Gastrocnemius medialis (tissue), 4 donors: ENCODE measurements at places on chromosomes 7 and 10.
A peak's percentile ranks its signal among the peaks of the same experiment; 100 is the strongest.

- H3K36me3 ChIP-seq, result no peaks in the 10 kb centered on the region
- H3K27ac ChIP-seq, result no peak overlapping the region
- no peak overlapping the region for H3K4me3 ChIP-seq
- H3K4me1 ChIP-seq, result peaks cover 35% of the 10 kb centered on the region
- DNase-seq, result no peak
- no peaks in the 10 kb centered on the region for H3K27me3 ChIP-seq
Measured at GRCh38 chr10:77442699-77443189, 194.9 kb downstream of the KCNMA1 start.

- no peak overlapping the region for H3K4me3 ChIP-seq
- DNase-seq, result no peak
- no peaks in the 10 kb centered on the region for H3K27me3 ChIP-seq
- no peaks in the 10 kb centered on the region for H3K36me3 ChIP-seq
- no peaks in the 10 kb centered on the region for H3K4me1 ChIP-seq
- H3K27ac ChIP-seq, result no peak overlapping the region
Measured at GRCh38 chr7:41786944-41787343, 84.1 kb upstream of the INHBA start.

DNA sequence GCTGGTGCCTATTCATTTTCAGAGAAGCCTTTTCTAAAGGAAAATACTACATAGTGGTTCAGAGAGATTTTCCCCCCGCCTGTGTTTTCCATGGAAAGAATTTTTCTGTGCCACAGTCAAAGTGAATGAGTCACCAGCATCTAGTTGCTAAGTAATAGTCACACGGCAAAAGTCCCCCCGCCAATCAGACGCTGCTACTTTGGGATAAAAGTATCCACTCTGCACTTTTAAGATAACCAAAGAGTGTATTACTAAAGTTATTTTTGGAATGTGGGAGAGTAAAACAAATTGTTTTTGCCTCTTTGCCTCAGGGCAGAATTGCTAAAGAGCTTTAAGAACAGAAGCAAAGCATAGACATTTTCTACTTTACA, 23.5 kb downstream of the ABLIM1 start:
- DNase-seq, result no peak
- H3K4me1 ChIP-seq, result peaks cover 37% of the 10 kb centered on the region
- peak overlapping the region; percentile 33 for H3K27ac ChIP-seq
- peaks cover 29% of the 10 kb centered on the region for H3K27me3 ChIP-seq

DNA sequence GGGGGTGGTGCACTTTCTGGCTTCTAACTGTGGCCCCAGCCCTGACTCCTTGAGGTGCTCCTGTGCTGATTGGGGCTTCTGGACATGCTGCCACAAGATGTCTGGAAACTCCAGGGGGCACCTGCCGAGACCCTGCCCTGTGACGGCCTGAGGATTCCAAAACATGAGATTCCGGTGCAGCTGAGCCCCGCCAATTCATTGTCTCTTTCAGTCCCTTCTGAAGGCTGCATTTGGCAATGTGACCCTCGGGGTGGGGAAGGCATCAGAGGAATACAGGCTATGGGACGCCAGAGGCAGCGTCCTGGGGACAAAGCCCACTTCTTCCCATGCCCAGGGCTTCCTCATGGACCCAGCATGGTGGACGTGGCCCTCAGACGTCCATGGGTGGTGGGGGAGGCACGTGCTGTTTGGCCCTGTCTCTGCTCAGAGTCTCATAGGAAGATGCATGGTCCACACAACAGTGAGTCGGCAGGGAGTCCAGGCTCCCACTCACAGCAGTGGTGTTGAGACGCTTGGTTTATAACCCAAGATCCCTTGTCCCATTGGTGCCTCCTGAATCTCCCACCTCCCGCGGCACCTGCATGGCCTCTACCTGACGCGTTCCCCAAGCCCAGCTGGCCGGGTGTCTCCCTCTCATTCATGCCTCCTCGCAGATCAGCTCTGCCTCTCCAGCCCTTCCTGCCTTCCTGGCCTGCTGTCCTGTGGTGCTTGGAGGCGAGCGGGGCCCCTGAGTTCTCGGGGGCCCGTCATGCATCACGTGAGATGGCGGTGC, 129.9 kb downstream of the WDR37 start:
- H3K27ac ChIP-seq, result no peak overlapping the region
- no peaks in the 10 kb centered on the region for H3K27me3 ChIP-seq
- H3K36me3 ChIP-seq, result no peaks in the 10 kb centered on the region
- no peak overlapping the region for H3K4me3 ChIP-seq
- no peak for DNase-seq
- no peaks in the 10 kb centered on the region for H3K4me1 ChIP-seq

- no peak overlapping the region for H3K4me3 ChIP-seq
- no peak overlapping the region for H3K27ac ChIP-seq
Measured at GRCh38 chr10:99921948-99922347, 87.8 kb downstream of the DNMBP start.

- DNase-seq, result no peak
- no peaks in the 10 kb centered on the region for H3K27me3 ChIP-seq
- peaks cover 31% of the 10 kb centered on the region for H3K4me1 ChIP-seq
- peak overlapping the region; percentile 96 for H3K27ac ChIP-seq
- no peaks in the 10 kb centered on the region for H3K36me3 ChIP-seq
Measured at GRCh38 chr10:44956717-44957706, 2.6 kb upstream of the RASSF4 start.

DNA sequence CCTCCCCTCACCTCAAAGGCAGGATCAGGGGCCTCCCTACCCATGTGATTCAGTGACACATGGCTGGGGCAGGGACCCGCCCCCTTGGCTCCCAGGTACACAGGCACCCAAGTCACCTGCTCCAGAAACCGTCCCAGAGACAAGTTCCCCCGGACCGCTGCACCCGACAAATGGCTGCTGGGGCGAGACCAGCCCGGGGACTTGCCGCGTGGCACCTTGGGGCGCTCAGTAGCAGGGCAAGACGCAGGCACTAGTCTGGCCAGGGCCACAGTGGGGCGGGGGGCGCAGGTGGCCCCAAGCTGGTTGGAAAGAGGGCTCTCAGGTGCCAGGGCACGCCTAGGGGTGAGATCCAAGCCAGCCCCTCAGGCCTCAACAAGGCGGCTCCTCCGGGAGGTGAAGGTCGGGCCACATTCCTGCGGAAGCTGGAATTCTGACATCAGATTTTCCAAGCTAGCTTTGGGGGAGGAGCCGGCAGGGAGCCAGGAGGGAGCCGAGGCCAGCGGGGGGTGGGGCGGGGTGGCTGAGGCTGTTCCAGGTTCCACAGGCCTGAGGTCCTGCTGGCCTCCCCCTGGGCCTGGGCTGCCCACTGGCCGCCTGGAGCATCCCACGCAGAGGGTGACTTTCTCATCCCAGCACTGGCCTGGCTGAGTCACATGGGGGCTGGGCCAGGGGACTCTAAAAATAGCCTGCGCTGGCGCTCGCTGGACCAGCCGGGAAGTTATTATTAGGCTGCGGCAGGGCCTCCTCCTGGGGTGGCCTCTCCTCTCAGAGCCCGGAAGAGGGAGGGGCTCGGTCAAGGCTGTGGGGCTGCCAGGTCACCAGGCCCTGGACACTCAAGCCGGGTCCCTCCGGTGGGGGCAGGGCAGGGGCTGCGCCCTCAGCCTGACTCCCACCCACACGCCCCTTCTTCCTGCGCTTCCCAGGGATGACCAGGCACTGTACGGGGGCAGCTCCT, 20.5 kb upstream of the INPP5A start:
- no peaks in the 10 kb centered on the region for H3K36me3 ChIP-seq
- peak; percentile 97 for DNase-seq
- no peaks in the 10 kb centered on the region for H3K27me3 ChIP-seq
- peak overlapping the region; percentile 86 for H3K27ac ChIP-seq
- H3K4me3 ChIP-seq, result peak overlapping the region; percentile 32

GRCh38 chr7:54917613-54918391, 101.0 kb upstream of the EGFR start:
- no peak for DNase-seq
- no peaks in the 10 kb centered on the region for H3K4me1 ChIP-seq
- H3K27ac ChIP-seq, result no peak overlapping the region
- no peak overlapping the region for H3K4me3 ChIP-seq
- H3K27me3 ChIP-seq, result no peaks in the 10 kb centered on the region
- no peaks in the 10 kb centered on the region for H3K36me3 ChIP-seq

- no peak overlapping the region for H3K4me3 ChIP-seq
- DNase-seq, result no peak
- no peaks in the 10 kb centered on the region for H3K36me3 ChIP-seq
- peaks cover 14% of the 10 kb centered on the region for H3K4me1 ChIP-seq
Measured at GRCh38 chr7:130092598-130092997, 22.3 kb downstream of the KLHDC10 start.

- no peaks in the 10 kb centered on the region for H3K27me3 ChIP-seq
- H3K4me1 ChIP-seq, result peaks cover 24% of the 10 kb centered on the region
- H3K27ac ChIP-seq, result no peak overlapping the region
- no peak overlapping the region for H3K4me3 ChIP-seq
- H3K36me3 ChIP-seq, result no peaks in the 10 kb centered on the region
Measured at GRCh38 chr10:24556750-24557742, 166.6 kb downstream of the ARHGAP21 start.

GRCh38 chr7:41142904-41143473, 559.9 kb downstream of the INHBA start:
- H3K27ac ChIP-seq, result no peak overlapping the region
- DNase-seq, result no peak
- no peaks in the 10 kb centered on the region for H3K4me1 ChIP-seq
- H3K27me3 ChIP-seq, result no peaks in the 10 kb centered on the region
- no peak overlapping the region for H3K4me3 ChIP-seq
- no peaks in the 10 kb centered on the region for H3K36me3 ChIP-seq

GRCh38 chr10:3924344-3924743, 139.3 kb upstream of the KLF6 start:
- DNase-seq, result no peak
- no peaks in the 10 kb centered on the region for H3K27me3 ChIP-seq
- H3K4me3 ChIP-seq, result no peak overlapping the region
- H3K36me3 ChIP-seq, result no peaks in the 10 kb centered on the region

- H3K27me3 ChIP-seq, result no peaks in the 10 kb centered on the region
- no peak overlapping the region for H3K27ac ChIP-seq
- H3K36me3 ChIP-seq, result no peaks in the 10 kb centered on the region
- H3K4me1 ChIP-seq, result no peaks in the 10 kb centered on the region
Measured at GRCh38 chr10:16986082-16986405, 143.6 kb downstream of the CUBN start.

- H3K4me1 ChIP-seq, result no peaks in the 10 kb centered on the region
- H3K27me3 ChIP-seq, result no peaks in the 10 kb centered on the region
- H3K4me3 ChIP-seq, result no peak overlapping the region
- no peak overlapping the region for H3K27ac ChIP-seq
- no peak for DNase-seq
- peaks cover 36% of the 10 kb centered on the region for H3K36me3 ChIP-seq
Measured at GRCh38 chr10:113718969-113719822, 32.3 kb upstream of the PLEKHS1 start.

DNA sequence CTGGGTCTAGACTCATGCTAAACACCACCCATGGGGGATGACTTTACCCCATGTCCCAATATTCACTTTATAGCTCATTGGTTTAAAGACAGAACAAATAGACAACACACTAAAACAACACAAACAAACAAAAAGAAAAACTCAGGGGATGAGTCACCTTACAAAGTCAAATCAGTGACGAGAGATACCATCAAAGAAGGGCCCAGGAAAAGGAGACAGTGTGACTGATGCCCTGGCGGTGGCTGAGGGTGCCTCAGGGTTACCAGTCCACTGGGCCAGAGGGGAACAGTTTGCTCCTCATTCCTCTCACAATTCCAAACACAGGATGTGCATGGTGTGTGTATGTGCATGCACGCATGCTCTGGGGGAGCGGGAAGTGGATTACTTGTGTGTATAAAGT, 171.3 kb upstream of the PRKCQ start:
- H3K27me3 ChIP-seq, result no peaks in the 10 kb centered on the region
- DNase-seq, result no peak
- no peaks in the 10 kb centered on the region for H3K36me3 ChIP-seq
- no peak overlapping the region for H3K27ac ChIP-seq
- H3K4me1 ChIP-seq, result peaks cover 43% of the 10 kb centered on the region

DNA sequence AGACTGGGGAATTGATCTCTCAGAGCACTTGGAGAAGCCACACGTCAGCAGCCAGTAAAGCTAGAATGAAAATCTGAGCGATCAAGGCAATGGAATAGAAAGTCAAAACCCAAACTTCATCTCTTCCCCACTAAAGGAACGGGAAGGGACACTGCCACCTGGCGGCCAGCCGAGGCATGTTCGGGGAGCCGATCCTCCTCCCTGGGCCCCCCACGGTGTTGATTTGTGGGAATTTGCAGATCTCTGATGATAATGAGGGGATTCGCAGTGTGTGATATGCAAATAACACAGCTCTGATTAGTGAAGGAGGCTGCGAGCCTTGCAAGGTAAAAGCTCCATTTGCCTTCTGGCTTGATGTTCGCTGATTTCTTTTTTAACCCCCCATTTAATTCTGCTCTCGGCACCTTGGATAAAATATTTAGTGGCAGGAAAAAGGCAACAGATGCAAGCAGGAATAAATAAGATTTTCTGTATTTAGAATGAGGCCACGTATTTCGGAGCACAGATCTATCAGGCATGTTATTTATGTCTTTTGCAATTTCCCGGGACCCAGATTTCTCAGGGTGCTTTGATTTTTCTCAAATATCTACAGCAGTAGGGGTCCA, 258.6 kb downstream of the PAXIP1 start:
- no peak overlapping the region for H3K27ac ChIP-seq
- no peaks in the 10 kb centered on the region for H3K27me3 ChIP-seq
- no peaks in the 10 kb centered on the region for H3K36me3 ChIP-seq
- DNase-seq, result no peak
- H3K4me3 ChIP-seq, result no peak overlapping the region

GRCh38 chr7:148144827-148145226, 445.7 kb upstream of the C7orf33 start:
- H3K36me3 ChIP-seq, result no peaks in the 10 kb centered on the region
- H3K27me3 ChIP-seq, result no peaks in the 10 kb centered on the region

GRCh38 chr7:151777908-151778670, 98.8 kb downstream of the PRKAG2 start:
- H3K27me3 ChIP-seq, result no peaks in the 10 kb centered on the region
- H3K27ac ChIP-seq, result no peak overlapping the region
- no peaks in the 10 kb centered on the region for H3K4me1 ChIP-seq
- no peak for DNase-seq
- no peak overlapping the region for H3K4me3 ChIP-seq

GRCh38 chr7:15621468-15621867, 59.7 kb upstream of the AGMO start:
- no peaks in the 10 kb centered on the region for H3K27me3 ChIP-seq
- H3K4me1 ChIP-seq, result no peaks in the 10 kb centered on the region
- no peaks in the 10 kb centered on the region for H3K36me3 ChIP-seq
- H3K27ac ChIP-seq, result no peak overlapping the region

- no peak for DNase-seq
- H3K4me1 ChIP-seq, result peaks cover 16% of the 10 kb centered on the region
- peak overlapping the region; percentile 30 for H3K27ac ChIP-seq
- no peak overlapping the region for H3K4me3 ChIP-seq
Measured at GRCh38 chr7:44305564-44306507, 19.6 kb downstream of the CAMK2B start.

DNA sequence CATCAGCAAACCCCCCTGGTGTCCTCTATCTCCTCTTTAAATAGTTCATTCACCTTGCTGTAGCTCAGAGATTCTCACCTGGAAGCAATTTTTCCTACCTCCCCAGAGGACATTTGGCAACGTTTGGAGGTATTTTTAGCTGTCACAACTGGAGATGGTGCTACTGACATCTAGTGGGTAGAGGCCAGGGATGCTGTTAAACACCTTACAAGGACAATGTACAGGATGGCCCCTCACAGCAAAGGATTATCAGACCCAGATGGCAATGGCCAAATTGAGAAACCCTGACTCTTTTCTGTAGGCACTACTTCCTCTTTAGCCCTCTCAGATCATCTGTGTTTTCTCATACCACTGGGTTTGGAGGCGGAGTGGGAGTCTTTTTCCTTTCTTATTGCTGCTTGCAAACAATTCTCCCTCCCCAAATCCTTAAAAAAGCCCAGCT, 13.2 kb upstream of the TRA2A start:
- no peaks in the 10 kb centered on the region for H3K27me3 ChIP-seq
- no peak overlapping the region for H3K27ac ChIP-seq
- H3K4me1 ChIP-seq, result no peaks in the 10 kb centered on the region
- H3K4me3 ChIP-seq, result no peak overlapping the region
- no peaks in the 10 kb centered on the region for H3K36me3 ChIP-seq
